ENCODE measurements at places on chromosomes 2 and 18.

GRCh38 chr2:227607941-227608340 is 6.7 kb downstream of the SCYGR3 start:
- no peak for DNase-seq

- DNase-seq, result no peak
Measured at GRCh38 chr2:22673529-22673928, 711.5 kb upstream of the KLHL29 start.

DNA sequence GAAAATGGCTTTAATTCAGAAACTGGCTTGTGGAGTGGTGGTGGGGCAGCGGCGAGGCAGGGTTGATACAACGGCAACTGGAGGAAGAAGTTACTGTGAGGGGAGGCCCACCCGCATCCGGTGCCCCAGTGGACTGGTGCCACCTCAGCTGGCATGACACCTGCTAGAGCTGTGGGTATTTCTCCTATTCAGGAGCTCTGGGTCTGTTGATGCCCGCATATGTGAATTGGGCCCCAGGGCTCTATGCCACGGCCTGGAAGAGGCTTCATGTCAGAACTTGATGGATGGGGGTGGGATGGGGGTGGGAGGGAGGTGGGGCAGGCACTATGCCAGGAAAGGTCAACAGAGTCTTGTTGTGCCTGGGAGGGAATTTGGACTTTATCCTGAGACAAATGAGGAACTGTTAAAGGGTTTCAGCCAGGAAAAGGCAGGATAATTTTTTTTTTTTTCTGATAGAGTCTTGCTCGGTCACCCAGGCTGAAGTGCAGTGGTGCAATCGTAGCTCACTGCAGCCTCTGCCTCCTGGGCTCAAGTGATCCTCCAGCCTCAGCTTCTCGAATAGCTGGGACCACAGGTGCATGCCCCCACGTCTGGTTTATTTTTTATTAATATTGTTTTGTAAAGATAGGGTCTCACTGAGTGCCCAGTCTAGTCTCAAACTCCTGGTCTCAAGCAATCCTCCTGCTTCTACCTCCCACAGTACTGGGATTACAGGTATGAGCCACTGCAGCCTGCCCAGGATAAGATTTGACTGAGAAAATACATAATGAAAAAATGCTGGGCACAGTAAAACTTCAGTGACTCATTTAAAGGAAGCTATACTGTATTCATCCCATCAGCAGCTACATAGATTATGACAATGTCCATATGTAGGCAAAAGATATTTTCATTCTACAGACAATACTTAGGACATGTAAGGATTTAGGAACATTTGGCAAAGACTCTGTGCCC is 52.6 kb downstream of the SH2D6 start:
- DNase-seq, result no peak

GRCh38 chr2:127255146-127255545 is 35.0 kb upstream of the CYP27C1 start:
- DNase-seq, result no peak

DNA sequence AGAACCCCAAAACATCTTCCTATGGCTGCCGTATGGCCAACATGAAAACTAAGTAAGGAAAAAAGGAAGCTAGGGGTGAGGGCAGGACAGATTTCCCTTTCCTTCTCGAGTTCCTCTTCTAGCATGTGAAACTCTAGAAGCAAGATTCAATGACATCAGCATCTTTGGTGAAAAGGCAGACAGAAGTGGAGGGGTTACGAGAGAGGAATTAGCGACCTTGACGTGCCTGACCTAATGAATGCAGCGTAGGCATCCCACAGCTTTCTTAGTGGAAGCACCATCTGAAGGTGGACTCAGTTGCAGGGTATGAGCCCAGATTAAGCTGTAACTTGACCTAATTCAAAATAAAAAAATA is 47.9 kb upstream of the PELI1 start:
- DNase-seq, result no peak

- DNase-seq, result no peak
Measured at GRCh38 chr18:36724169-36724568, 104.6 kb downstream of the TPGS2 start.

- no peak for DNase-seq
Measured at GRCh38 chr2:63788071-63788470, 53.6 kb upstream of the UGP2 start.

- DNase-seq, result peak; percentile 38
Measured at GRCh38 chr2:111116843-111117597, 3.7 kb upstream of the BCL2L11 start.

DNA sequence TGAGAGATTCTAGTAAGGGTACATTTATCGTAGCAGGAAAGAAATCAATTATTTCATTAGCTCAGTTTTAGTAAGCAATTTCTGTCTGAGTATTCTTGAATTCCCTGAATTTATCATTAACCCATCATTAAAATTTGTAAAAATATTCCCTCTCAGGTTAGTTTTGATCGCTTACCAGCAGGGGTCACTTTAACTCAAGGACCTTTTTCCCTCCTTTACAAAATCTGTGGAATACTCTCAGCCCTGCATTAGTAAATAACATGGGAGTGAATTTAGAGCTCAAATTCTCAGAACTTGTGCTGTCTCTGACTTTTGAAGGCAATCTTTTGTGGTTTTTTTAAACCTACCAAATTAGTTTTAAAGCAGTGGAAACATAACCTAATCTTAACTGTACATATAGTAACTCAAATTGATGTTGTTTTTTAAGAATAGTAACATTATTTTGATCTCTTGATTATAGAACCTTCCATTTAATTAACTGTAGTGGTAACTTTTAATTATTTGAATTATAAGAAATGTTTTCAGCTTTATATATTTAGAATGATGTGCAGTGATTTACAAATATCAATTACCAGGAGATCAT is 97.2 kb downstream of the AGPS start:
- DNase-seq, result peak; percentile 53

GRCh38 chr18:10562773-10563160 is 36.9 kb downstream of the NAPG start:
- DNase-seq, result no peak

GRCh38 chr2:60459851-60460250 is 93.6 kb downstream of the BCL11A start:
- no peak for DNase-seq

GRCh38 chr2:190578158-190579057 is 43.9 kb upstream of the NEMP2 start:
- no peak for DNase-seq

GRCh38 chr18:34837769-34838272 is 127.7 kb downstream of the DTNA start:
- no peak for DNase-seq

- no peak for DNase-seq
Measured at GRCh38 chr18:45856531-45856930, 31.1 kb downstream of the SIGLEC15 start.

- DNase-seq, result no peak
Measured at GRCh38 chr2:113190871-113191270, 17.1 kb downstream of the PSD4 start.

GRCh38 chr2:203830304-203831055 is 37.1 kb upstream of the CTLA4 start:
- no peak for DNase-seq

DNA sequence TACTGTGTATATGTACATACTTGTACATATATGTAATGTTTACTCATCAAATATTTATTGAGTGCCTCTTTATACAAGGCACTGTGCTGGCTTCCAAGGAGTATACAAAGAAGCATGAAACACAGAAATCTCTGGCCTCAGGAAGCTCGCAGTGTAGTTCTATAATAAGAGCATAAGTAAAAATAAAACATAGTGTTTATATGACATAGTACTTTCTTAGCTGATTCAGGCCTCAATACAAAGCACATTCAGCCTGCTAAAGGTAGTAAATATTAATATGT is 13.9 kb downstream of the STAMBP start:
- DNase-seq, result no peak

DNA sequence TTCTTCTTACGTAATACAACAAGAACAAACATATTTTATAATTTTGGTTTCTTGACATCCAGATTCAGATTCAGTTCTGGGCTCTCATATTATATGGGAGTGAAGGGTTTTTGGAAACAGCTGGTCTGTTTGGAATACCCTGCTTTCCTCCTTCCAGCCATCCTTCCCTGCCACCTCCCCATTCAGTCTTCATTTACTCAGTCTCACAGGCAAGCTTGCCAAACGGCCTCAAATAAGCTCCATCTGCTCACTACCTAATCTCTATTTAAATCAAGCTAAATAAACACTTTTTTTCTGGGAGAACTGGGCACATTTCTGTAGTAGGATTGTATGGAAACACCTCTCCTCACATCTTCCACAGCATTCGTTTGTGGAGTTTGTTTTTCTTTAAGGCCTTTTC is 147.5 kb downstream of the RND3 start:
- peak; percentile 85 for DNase-seq

DNA sequence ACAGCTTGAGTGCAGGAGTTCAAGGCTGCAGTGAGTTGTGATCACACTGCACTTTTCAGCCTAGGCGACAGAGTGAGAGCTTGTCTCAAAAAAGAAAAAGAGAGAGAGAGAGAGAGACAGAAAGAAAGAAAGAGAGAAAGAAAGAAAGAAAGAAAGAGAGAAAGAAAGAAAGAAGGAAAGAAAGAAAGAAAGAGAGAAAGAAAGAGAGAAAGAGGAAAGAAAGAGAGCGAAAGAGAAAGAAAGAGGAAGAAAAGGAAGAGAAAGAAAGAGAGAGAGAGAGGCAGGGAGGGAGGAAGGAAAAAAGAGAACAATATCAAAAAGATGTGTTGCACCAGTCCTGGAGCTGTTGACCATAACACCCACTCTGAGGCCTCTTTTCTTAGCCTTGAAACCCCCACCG is 89.8 kb upstream of the MBOAT2 start:
- no peak for DNase-seq

- no peak for DNase-seq
Measured at GRCh38 chr2:230322561-230323384, 4.2 kb upstream of the SP140L start.

DNA sequence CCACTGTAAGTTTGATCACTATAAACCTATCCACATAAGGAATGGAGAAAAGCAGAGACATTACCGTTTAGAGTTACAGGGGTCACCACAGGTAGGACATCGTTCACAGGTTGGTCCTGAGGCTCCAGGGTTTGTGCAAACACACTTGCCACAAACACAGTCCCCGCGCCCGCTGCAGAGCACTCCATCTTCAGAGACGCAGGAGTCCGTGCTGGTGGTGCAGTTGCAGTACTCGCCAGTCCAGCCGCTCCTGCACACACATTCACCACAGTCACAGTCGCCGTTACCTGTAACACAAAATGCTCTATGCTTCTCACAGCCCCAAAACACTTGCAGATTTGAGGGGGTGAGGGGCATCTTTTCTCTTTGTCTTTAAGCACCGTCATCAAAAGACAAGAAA is 63.9 kb upstream of the PLA2R1 start:
- DNase-seq, result no peak

DNA sequence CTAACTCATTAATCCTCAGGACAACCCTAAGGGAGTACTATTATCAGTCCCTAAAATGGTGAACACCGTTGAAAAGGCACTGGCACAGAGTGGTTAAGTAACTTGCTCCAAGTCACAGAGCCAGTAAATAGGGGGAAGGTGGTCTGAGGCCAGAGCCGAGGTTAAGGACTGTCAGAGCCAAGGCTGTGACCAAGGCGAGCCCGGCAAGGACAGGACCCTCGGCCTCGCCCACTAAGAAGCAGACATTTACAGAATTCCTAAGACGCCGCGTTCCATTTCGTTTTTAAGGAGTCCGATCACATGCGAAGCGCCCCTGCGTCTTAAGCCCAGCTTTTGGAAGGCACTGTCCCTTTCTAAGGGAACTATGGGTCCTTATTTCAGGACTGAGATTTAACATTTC is 1.1 kb downstream of the PDIA6 start:
- DNase-seq, result no peak

- DNase-seq, result no peak
Measured at GRCh38 chr2:134143568-134143967, 110.3 kb upstream of the MGAT5 start.

GRCh38 chr2:30997979-30998378 is 140.3 kb downstream of the GALNT14 start:
- no peak for DNase-seq

- no peak for DNase-seq
Measured at GRCh38 chr2:202121532-202122162, 48.6 kb downstream of the KIAA2012 start.

DNA sequence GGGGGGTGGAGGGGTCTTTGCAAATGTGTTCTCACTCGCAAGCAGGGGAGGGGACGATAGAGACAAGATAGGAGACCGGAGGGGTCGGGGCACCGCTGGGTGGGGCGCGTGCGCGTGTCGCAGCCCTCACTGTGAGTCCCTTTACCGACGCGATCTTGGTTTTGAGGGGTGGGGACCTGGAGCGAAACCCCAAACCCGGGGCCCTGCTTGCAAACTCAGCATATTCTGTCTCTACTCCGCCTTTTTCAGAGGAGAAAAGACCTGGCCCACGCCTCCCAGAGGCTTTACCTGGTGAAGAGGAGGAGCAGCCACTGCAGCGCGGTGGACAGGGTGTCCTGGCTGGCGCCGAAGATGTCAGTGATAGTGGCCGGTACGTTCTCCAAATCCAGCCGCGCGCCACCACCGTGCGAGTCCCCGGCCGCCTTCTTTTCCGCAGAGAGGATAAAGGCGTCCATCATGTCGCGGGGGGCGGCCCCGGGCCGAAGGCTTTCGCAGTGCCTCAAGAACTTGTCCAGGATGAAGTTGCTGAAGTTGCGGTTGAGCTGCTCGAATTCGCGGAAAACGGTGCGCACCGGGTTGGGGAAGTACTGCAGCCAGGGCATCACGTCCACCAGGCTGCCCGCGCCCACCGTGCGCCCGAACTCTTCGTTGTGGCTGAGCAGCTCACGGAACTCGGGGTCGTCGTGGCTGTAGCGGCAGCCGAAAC is 1.7 kb downstream of the CYP1B1 start:
- no peak for DNase-seq

GRCh38 chr2:106667478-106668070 is 180.4 kb downstream of the CD8B2 start:
- DNase-seq, result no peak

DNA sequence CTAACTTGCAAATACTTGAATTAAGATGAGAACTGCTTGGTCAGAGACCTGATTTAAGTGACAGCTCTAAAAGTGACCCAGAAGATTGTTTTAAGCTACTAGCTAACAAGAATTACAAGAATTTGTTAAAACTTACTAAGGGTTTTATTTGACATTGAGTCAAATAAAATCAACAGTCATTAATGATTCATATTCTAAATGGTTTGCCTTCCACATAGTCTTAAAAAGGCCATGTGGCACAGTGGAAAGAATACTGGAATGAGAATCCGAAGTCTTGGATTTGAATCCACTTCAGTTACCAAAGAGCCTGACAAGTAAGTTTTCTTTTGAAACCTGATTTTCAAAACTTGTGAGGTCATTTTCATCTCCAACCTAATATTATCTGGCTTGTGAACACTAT is 489.3 kb downstream of the ADCYAP1 start:
- no peak for DNase-seq

- no peak for DNase-seq
Measured at GRCh38 chr2:190683802-190684201, 34.9 kb downstream of the NAB1 start.

- no peak for DNase-seq
Measured at GRCh38 chr2:137192366-137193310, 427.3 kb downstream of the THSD7B start.

- no peak for DNase-seq
Measured at GRCh38 chr18:11042247-11042646, 107.1 kb downstream of the PIEZO2 start.

DNA sequence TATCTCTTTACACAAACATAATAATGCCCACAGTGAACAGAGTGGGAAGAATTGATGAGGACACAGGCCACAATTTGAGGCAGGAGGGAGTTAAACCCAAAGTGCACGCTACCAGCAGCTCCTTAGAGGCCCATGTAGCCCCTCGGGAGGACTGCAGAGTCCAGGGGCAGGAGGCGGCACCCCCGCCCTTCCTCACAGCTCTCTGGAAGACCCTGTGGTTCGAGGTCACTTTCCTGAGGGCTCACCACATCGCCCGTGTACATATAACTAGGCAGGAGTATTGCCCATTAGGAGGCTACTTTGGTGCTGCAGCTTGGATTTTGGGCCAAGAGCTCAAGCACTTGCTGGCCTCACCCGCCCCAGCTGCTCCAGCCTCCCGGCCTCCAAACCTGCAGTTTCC is 22.2 kb upstream of the CIDEA start:
- no peak for DNase-seq
